BJ (cell line): ENCODE measurements at places on chromosomes 5 and 9. TPM values are rescaled to one million over a fixed set of nuclear protein-coding genes. Genes with fewer than 3 reads are reported as not detected.

DNA sequence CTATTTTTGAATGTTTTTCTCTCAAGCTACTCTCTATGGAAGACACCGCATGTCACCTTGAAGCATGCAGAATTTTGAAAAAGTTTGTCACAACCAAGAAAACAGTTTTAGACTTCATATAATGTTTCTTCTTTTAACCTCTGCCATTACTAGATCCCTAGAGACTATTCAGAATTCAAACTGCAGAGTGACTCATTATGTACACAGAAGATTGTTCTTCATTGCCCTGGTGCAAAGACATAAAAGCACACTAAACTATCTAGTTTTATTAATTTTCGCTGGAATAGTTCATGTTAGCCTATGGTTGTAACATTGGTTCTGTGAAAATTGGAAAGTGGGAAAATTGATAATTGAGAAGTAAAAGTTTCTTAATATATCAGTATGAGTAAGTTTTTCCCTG, 18.4 kb downstream of the F2RL2 start:
- DNase-seq, result no peak

- DNase-seq, result no peak
These were observed 114.5 kb upstream of the CDH6 start for GRCh38 chr5:31078956-31079355.

- DNase-seq, result peak; percentile 62
These were observed 12.8 kb upstream of the TYRP1 start for GRCh38 chr9:12680341-12680740.

DNA sequence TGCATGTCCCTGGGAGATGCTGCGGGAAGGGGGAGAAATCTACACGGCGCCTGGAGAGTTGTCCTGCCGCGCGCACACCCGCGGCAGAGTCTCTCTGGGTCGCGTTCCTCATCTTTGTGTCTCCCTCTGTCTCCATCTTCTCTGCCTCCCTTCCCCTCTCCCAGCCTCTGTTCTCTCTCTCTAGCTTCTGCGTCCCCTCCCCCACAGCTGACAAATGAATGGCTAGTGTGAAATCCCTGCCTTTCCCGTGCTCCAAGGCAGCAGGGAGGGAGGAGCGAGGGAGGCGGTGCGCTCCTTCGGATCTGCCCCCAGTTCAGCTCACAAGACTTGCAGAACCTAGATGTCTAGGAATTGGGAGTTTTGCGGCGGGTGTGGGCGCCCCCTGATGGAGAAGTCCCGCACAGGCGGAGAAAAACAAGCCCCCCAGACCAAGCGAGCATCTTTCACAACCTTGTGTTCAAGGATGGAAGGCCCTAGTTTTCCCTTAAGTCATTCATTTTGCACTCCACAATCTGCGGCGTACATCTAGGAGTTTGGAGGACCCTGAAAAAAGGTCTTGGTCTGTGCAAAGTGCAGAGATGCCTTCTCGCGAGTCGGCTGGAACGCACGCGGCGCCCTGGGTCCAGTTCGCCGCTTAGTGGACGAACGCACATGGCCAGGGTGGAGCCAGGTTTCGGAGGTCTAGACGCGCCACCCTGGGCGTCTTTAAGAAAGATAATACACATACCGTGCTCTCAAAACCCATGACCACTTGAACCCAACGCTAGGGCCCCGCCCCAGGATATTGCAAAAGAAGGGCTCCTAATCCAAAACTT, 2.0 kb downstream of the VCAN start:
- peak; percentile 87 for DNase-seq

DNA sequence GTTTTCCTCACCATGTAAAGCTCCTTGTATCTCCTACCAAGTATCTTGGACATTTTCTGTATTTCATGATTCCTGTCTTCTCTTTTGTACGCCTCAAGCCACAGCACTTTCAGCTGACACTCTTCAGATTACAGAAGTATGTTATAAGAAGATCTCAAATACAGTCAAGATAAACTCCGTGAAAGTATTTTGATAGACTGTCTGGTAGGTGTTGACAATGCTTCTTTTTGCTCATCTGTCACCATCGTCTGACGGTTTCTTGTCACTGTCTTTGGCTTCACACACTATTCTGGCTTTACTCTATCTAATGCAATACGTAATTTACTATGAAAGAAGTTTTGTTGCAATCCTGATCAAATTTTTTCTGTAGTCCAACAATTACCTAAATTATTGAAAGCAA, 294.5 kb upstream of the CDH12 start:
- DNase-seq, result no peak

GRCh38 chr5:123665822-123666371, 153.9 kb downstream of the CSNK1G3 start:
- no peak for DNase-seq

DNA sequence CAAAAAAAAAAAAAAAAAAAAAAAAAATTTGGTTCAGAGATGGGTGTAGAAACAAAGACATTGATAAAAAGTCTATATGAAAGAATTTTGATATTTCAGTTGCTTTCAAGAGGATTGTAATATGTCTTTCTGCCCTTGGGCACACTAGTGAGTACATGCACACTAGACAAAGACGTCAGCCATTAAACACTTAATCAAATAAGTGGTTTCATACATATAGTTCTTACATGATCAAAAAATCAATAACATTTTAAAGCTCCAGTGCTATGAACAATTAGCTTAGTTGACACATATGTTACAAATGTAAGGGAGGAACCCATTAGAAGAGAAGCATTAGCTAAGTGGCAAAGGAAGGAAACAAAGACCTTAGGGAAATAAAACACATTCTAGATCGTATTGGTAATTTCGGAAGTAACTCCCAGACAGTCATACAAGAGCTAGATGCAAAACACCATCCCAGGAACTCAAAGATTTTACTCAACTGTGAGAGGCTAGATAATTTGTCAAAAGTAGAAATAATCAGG, 84.5 kb upstream of the MAN2A1 start:
- no peak for DNase-seq

- DNase-seq, result no peak
These were observed 34.5 kb downstream of the C9orf57 start for GRCh38 chr9:72025906-72026305.

DNA sequence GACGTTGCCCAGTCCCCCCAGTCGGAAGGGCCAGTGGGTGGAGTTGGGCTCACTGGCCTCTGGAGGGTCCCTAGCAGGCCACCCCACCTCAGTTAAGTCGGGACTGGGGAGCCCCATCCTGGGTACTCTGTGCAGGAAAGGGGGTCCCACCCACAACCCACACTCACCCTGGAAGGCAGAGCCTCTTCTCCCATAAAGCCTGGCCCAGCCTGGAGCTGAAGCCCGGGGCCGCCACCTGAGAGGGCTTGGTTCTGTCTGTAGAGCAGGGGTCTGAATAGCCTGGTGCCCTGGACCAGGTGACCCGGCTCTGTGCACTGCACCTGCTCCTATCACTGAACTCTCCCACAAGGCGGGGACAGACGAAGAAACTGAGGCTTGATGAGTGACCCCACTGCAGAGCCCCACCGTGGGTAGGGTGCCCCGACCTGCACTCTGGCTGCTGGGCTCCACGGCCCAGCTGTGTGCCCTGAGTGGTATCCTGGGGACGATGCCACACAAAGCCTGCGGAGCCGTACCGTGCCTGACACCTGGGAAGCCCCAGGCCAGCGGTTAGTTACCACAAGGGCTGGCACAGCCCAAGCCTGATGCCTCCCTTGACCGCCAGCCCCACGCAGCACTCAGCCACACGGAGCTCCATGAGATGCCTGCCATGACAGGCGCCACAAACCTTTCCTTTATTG, 7.3 kb downstream of the PTGES2 start:
- no peak for DNase-seq

DNA sequence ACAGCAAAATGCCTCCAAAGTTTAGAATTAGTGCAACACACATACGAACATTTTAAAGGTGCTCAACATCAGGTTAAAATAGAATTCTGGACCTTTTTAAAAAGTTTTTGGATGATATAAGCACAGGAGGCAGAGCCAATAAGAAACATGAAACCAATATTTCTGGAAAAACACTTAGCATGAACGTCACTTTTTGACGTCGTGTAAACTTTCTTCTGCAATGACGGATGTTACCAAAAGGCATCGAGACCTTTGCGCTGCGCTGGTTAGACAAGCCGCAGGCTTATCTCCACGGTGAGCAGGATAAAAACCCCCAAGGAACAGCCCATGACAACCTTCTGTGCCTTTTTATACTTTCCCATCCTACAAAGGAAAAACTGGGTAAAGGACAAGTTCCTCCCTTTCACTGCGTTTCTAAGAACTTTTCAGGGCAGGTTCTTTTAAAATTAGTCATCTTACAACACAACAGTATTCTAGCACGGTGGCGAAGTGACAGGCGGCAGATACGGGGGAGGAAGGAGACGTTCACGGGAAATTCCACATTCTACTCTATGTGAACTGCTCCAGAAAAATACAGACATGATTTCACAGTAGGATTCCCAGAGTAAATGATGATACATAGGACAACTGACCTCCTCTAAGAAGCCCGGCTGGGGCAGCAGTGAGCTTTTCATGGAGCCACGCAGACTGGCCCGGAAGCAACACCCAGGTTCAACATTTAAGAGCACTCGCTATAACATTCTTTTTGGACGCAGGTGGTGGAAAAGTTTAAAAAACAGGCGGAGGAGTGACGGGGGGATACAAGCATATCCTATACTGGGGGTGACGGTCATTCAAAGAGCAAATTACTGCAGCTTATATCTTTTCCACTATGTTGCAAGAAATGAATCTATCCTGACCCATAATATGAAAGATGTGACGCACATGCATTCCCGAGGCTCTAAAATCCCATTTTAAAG, 52.4 kb downstream of the USP20 start:
- no peak for DNase-seq

DNA sequence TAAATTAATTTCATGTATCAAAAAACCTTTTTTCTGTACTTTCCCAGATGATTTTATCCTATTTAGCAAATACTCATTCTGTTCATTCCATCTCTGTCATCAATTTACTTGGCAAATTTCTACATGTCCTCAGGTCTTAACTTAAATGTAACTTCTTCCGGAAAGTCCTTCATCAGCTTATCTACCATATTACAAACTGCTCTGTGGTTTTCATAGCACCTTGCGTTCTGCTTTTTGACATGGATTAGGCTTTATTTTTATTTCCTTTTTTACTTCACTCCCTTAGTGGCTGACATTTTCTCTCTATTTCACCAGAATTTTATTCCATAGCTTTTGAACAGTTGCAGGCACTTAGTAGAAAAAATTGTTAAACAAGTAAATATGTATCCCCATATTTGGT, 1040.8 kb downstream of the TAF11L14 start:
- DNase-seq, result no peak

Gene PSAT1
- 307 and 428 TPM in 2 replicates for polyA plus RNA-seq

Gene QRFP
- polyA plus RNA-seq, result not detected in 2 replicates

Gene GBGT1
- 5.0 and 10.3 TPM in 2 replicates for polyA plus RNA-seq

Gene CFAP77
- polyA plus RNA-seq, result not detected in 2 replicates

Gene SEMA6A
- polyA plus RNA-seq, result 0.23 and 0.34 TPM in 2 replicates
